ENCODE measurements at places on chromosomes 11 and 22.

- DNase-seq = no peak
Observed at GRCh38 chr22:29755889-29756288, 10.9 kb downstream of the ZMAT5 start.

- peak; percentile 28 for DNase-seq
Observed at GRCh38 chr22:29604076-29604360, 585 bp downstream of the NF2 start.

GRCh38 chr11:38131535-38131934, 1533.5 kb upstream of the RAG2 start:
- no peak for DNase-seq

DNA sequence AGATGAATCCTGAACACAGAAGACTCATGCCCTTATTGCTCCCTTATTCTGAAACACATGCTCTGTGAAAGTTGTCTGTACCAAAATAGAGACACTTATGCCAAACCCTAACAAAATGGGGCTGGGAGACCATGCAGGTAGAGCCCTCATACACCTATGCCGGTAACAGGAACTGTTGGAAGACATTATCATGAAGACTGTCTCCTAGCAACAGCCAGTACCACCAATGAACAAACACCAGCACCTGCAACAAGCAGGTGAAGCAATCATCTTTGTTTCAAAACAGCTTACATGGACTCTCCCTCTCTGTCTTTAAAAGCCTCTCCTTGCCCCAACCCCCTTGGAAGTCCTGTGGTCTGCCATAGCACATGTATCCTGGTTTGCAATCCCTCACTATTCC, 17.2 kb downstream of the SLC5A4 start:
- no peak for DNase-seq

DNA sequence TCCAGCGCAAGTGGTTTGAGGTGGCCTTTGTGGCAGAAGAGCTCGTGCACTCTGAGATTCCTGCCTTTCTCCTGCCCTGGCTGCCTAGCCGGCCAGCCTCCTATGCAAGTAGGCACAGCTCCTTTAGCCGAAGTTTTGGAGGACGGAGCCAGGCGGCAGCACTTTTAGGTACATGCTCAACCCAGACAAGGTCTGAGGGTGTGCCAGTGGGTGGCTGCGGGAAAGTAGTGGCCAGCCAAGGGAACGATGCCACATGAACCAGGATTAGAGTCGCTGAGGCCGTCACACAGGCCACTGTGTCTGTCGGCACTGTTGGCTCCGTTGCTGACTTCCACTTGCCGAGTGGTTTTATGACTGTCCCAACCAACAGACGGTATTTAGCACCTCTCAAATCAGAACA, 64.8 kb upstream of the YWHAH start:
- DNase-seq = no peak

Measured in fibroblast of pulmonary artery (primary cell).